ENCODE measurements at places on chromosomes 12 and 14. TPM values are rescaled to one million over a fixed set of nuclear protein-coding genes. Genes with fewer than 3 reads are reported as not detected.

DNA sequence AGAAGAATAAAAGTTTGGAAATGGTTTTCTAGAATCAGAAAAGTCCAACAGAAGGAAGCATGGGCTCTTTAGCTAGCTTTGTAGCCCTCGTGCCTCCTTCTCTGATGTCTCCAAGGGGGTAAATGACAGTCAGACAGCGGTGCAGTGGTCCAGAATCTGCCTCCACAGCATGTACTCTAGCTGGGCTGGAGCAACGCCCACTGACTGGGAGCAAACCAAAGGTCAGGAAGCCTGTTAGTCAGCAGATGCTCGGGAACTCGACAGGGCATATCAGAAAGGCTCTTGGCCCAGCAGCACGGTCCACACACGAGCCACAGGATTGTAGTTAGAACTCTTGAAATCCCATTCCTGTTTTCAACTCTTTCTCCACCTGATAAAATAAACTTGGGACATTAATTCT, 164.3 kb downstream of the GRIN2B start:
- DNase-seq: no peak

- no peak for DNase-seq
These were observed 20.8 kb downstream of the HSP90AA1 start for GRCh38 chr14:102066041-102066451.

Gene KHNYN
- total RNA-seq: 35.3 TPM

Gene SIX6
- total RNA-seq: under 0.01 TPM

Gene DTX1
- 4.4 TPM for total RNA-seq

DNA sequence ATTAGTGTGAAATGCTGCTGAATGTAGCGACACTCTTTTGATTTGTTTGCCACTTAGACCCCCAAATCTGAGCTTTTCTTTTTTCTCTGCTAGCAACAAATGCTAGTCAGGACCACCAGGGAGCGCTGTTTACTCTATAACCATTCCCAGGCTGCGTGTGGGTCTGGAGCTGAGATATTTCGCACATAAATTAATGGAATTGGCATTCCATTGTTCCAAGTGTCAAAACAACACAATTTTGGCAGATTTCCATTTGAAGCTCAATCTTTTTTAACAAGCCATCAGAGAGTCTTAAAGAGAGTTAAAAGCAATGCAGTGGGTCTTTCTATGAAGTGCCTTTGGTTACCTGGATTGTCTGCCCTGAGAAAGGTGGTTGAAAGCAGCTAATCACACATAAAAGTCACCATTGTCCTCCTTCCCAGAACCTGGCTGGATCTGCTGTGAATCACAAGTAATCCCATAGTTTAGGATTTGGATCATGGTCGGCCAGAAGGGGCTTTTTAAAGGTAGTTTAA, 7.4 kb upstream of the TMEM132C start:
- no peak for DNase-seq

- DNase-seq: no peak
These were observed 239.3 kb downstream of the TRHDE start for GRCh38 chr12:72511498-72511897.

DNA sequence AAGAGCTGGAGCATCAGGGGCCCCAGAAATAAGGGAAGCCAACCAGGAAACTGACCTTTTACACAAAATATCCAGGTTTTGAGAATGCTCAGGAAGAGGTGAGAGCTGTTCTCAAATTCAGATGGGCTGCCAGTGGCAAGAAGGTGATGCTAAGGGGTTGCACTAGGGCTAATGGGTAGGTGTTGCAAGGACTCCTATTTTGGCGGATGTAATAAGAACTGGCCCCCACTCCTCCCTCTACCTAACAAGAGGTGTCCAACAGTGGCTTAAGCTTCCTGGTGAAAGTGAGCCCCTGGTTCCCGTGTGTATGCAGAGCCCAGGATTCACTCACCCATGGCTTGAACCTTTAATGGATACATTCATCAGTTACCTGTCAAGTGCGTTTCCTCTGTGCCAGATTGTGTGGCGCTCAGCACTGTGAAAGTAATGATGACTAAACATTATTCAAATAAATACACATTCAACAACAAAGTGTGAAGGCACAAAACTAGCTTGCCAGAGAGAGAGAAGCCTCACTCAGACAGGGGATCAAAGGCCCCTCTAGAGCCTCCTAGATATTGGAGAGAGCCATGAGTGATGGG, 705 bp upstream of the CHGA start:
- DNase-seq: no peak

Gene AKAP6
- 2.0 TPM for total RNA-seq

- no peak for DNase-seq
These were observed 18.0 kb upstream of the TCP11L2 start for GRCh38 chr12:106284358-106285105.

Gene ETV6
- 18.3 TPM for total RNA-seq

Gene SDSL
- 2.1 TPM for total RNA-seq

DNA sequence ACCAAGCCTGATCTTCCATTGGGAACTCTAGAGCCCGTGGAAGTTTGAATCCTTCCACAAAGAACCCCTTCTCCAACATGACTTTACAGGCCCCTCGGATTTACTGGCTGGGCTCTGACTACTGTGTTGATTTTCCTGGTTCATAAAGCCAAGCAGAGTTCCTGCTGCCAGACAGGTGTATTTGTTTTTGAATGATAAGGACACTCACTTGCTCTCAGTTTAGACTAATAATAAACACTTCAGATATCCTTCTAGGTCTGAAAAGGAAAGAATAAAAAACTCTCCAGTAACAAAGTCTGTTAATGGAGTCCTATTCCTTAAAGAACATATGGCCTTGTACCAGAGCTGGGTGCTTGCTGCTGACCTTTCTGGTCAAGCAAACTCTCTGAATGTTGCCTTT, 31.0 kb downstream of the SIX1 start:
- DNase-seq: no peak

Gene PRKD1
- 2.5 TPM for total RNA-seq

Gene FERMT2
- total RNA-seq: 10.8 TPM
